ENCODE measurements at places on chromosomes 11 and 22. TPM values are rescaled to one million over a fixed set of nuclear protein-coding genes. Genes with fewer than 3 reads are reported as not detected.

ANKK1 gene
- polyA plus RNA-seq = not detected

GRK3 gene
- polyA plus RNA-seq = 5.1 TPM

DNA sequence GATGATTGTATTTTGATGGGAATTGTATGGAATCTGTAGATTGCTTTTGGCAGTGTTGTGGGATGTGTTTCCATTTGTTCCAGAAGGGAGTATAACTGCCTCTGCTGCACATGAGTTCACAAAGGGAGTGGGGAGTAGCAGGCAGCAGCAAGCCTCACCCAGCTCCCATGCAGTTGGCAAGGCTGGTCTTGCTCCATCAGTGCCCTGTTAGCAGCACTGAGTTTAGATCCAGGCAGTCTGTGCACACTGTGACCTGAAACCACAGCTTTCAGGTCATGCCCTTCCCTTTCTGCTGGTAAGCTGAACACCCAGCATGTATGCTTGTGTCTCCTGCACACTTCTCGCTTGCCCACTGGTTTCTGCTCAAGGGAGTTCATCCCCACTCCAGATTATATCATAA is 3.7 kb upstream of the NUCB2 start:
- DNase-seq = no peak

GRCh38 chr22:49487950-49488349 is 339.7 kb downstream of the BRD1 start:
- no peak for DNase-seq

KCTD21 gene
- polyA plus RNA-seq = 2.2 TPM

PSMA1 gene
- polyA plus RNA-seq = 412 TPM

ANGPTL5 gene
- polyA plus RNA-seq = not detected

DNA sequence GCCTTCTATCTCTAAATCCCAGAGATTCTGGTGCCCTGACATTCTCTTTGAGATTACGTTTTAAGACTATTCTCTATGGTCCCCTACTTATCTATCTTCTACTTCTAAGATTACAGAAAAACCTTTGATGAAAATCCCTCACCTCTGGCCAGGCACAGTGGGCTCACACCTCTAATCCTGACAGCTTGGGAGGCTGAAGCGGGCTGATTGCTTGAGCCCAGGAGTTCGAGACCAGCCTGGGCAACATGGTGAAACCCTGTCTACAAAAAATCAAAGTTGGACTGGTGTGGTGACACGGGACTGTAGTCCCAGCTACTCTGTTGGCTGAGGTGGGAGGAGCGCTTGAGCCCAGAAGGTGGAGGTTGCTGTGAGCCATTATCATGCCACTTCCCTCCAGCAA is 14.4 kb downstream of the NUP98 start:
- no peak for DNase-seq

DNA sequence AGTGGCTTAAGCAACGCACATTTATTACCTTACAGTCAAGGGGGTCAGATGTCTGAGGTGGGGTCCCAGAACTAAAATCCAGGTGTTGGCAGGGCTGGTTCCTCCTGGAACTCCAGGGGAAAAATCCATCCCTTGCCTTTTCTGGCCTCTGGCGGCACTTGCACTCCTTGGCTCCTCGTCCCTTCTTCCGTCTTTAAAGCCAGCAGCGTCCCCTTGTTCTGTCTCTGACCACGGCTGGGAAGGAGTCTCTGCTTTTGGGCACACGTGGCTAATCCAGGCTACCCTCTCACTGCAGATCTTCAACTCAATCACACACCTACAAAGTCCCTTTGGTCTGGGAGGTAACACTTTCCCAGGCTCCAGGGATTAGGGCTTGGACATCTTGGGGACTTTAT is 73.5 kb upstream of the WNT7B start:
- no peak for DNase-seq

DNA sequence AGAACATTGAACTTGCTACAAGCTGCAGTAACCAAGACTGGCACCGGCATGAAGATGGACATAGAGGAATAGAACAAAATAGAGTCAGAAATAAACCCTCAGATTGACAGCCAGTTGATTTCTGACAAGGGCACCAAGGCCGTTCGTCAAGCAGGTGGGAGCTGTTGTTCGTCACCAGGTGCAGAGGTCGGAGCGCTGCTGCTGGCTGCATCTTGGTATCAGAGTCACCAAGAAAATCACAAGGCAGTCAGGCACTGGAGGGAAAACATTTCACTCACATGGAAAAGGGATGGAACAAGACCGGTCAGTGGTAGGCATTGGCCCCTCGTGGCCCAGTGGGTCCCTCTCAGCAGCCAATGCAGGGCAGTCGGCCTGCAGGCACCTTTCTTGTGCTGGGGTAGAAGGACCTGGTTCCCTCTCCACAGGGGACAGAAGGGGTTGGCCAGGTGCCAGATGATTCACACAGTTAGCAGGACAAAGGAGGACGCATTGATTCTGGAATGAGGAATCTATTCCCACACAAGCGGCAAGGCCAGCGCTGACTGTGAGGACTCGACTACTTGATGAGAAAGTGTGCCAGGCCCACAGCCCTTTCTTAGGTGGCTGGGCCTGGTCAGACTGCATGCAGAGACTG is 115.8 kb upstream of the FGF3 start:
- no peak for DNase-seq

GRCh38 chr11:107427569-107428180 is 29.9 kb downstream of the CWF19L2 start:
- DNase-seq = no peak

DNA sequence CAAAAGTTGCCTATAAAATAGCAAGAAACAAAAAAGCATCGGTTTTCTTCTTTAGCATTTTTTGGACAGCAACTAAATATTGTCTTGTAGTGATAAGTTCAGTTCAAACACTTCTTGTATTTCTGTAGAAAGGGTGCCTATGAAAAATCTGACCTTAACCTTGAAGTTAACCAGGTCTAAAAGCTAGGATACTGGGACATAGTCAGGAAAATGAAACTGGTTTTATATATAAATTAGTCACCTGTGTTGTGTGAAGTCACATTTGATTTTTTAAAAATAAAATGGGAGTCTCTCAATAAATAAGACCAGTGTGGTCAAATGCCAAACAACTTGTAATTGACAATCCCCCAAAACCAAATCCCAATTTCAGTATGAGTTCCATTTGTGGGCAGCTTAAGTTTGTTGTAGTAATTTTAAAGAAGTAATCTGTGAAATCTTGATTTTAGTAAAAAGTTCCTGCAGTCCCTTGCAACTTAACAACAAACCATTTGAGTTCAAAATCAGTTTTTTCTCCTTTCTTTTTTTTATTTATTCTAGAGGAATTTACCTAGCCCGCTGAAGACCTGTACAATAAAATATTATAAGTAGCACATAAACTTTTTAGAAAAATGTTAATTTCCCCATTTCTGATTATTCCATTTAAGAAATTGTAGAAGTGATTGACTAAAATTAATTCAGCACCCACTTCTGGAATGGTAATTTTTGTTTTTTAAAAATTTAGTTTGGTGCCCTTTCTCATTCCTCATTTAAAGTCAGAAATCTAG is 84.5 kb upstream of the PPARA start:
- no peak for DNase-seq
